ENCODE measurements at places on chromosomes 5 and 9.

DNA sequence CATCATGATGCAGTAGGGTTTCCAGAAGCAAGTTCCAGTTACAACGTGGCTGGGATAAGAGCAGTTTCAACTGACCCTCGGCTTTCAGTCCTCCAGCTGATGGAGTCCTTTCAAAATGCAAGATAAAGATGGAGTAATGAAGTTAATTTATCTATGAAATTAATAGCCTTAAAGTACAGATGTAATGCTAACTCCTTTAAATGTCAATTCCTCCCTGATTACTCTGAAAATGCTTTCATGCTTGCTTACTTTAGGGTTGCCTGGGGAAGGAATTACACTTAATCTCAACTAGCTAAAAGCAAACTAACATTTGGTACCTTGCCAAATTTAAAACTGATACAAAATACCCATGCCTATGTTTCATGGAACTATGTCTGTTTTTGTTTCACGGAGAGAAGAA, 178.4 kb downstream of the KIAA0825 start:
- DNase-seq = no peak
- H3K4me3 ChIP-seq = no peak overlapping the region
- H3K27me3 ChIP-seq = no peaks in the 10 kb centered on the region
- no peaks in the 10 kb centered on the region for H3K4me1 ChIP-seq

- H3K36me3 ChIP-seq = peaks cover 25% of the 10 kb centered on the region
- H3K4me3 ChIP-seq = no peak overlapping the region
- no peak for DNase-seq
Measured at GRCh38 chr5:36688722-36689121, 82.3 kb downstream of the SLC1A3 start.

GRCh38 chr5:92998456-92998855, 582.6 kb downstream of the NR2F1-AS1 start:
- no peak overlapping the region for H3K4me3 ChIP-seq
- no peaks in the 10 kb centered on the region for H3K4me1 ChIP-seq
- no peak overlapping the region for H3K27ac ChIP-seq
- H3K36me3 ChIP-seq = no peaks in the 10 kb centered on the region
- H3K27me3 ChIP-seq = no peaks in the 10 kb centered on the region
- no peak for DNase-seq

DNA sequence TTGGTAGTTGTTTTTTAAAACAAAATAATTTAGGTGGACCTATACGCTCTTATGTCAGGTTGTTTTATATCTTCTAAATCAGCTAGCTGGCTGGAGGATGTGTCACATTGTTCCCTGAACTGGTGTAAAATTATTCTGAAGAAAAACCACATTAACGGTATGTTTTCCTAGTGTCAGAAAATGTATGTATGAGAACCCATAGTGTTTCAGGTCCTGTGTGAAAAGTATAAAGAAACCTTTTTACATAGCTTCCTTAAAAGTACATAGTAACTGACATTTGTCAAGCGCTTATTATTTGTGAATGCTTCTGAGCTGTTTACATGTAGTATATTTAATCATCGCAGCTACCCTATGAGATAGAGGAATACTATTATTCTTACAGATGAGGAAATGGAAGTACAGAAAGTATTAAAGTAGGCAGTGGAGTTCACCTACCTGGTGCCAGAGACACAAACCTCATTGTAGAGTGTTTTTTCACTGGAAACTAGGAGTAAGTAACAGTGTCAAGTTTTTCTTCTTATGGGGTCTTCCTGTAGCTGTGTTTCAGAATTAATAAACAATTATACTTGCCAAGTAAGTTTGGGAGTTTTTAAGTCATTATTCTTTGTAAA, 10.4 kb upstream of the FAM120AOS start:
- H3K36me3 ChIP-seq = no peaks in the 10 kb centered on the region
- peaks cover 66% of the 10 kb centered on the region for H3K4me1 ChIP-seq
- no peaks in the 10 kb centered on the region for H3K27me3 ChIP-seq
- no peak overlapping the region for H3K4me3 ChIP-seq
- H3K27ac ChIP-seq = no peak overlapping the region

GRCh38 chr5:146753641-146754040, 124.9 kb downstream of the PPP2R2B start:
- H3K27ac ChIP-seq = no peak overlapping the region
- DNase-seq = no peak
- H3K4me3 ChIP-seq = no peak overlapping the region

- no peaks in the 10 kb centered on the region for H3K36me3 ChIP-seq
- H3K4me1 ChIP-seq = no peaks in the 10 kb centered on the region
- no peak overlapping the region for H3K4me3 ChIP-seq
- no peak for DNase-seq
Measured at GRCh38 chr9:69583645-69584234, 88.4 kb downstream of the APBA1 start.

DNA sequence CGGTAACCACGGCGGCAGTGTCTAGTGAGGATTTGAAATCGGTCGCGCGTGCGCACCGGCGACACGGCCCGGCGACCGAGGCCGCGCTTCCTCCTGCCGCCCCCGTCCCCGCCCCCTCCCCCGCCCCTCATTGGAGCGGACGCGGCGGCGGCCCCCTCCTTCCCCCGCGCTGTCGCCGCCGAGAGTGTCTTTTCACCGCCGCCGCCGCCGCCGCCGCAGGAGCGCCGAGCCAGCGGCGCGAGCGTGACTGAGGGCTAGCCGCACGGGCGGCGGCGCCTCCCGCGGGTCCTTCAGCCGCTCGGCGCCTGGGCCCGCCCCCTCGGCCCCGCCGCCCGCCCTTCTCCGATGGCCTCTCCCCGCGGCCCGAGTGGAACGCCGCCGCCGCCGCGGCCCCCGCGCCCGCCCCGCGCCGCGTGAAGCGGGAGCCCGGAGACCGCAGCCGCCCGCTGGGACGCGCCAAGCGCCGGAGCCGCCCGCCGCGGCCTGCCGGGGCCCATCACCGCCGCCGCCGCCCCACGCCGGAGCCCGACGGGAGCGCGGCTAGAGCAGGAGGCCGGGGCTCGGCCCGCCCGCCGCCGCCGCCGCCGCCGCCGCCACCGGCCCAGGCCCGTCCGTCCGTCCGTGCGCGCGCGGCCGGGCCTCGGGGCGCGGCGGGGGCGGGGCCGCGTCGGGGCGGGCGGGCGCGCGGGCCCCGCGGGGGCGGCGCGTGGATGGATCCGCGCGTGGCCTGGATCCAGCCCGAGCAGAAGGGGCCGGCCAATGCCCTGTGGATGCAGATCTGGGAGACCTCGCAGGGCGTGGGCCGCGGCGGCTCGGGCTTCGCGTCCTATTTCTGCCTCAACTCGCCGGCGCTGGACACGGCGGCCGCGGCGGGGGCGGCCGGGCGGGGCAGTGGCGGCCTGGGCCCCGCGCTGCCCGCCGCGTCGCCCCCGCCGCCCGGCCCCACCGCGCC, at the start of gene TENT4A:
Gene TENT4A (plus strand): TSS at position 159 of the 952 bp plus-strand sequence. CDS start 552 bp downstream, at position 711.
- H3K4me1 ChIP-seq = peaks cover 44% of the 10 kb centered on the region
- DNase-seq = peak; percentile 66
- H3K27me3 ChIP-seq = no peaks in the 10 kb centered on the region
- H3K36me3 ChIP-seq = no peaks in the 10 kb centered on the region
- H3K4me3 ChIP-seq = peak within 1 kb of the TSS; percentile 91

DNA sequence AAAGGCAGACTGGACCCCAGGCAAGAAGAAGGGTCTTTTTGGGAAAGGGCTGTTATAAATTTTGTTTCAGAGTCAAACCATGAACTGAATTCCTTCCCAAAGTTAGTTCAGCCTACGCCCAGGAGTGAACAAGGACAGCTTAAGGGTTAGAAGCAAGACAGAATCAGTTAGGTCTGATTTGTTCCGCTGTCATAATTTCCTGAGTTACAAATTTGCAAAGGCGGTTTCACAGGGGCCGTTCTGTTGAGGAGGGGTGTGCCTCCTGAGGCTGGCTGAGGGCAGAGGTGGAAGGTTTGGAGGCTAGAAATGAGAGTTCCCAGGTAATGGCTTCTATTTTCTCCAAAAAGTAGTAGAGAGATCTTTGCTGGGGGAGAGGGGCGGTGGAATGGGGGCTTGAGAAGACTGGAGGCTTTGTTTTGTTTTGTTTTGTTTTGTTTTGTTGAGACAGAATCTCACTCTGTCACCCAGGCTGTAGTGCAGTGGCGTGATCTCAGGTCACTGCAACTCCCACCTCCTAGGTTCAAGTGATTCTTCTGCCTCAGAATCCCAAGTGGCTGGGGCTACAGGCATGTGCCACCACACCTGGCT, 4.1 kb upstream of the CERCAM start:
- H3K36me3 ChIP-seq = no peaks in the 10 kb centered on the region
- no peaks in the 10 kb centered on the region for H3K27me3 ChIP-seq
- no peak for DNase-seq
- H3K27ac ChIP-seq = no peak overlapping the region

Data from psoas muscle (tissue), 8 donors.